ENCODE measurements at places on chromosomes 5 and 9.
A peak's percentile ranks its signal among the peaks of the same experiment; 100 is the strongest.

- no peak for DNase-seq
These were observed 90.0 kb downstream of the GHR start for GRCh38 chr5:42513246-42513645.

GRCh38 chr5:68033961-68034571 is 181.5 kb upstream of the PIK3R1 start:
- no peak for DNase-seq

GRCh38 chr9:114829574-114830440 is 24.0 kb upstream of the TNFSF15 start:
- no peak for DNase-seq

- no peak for DNase-seq
These were observed 667.2 kb upstream of the ZNF608 start for GRCh38 chr5:125413496-125414274.

DNA sequence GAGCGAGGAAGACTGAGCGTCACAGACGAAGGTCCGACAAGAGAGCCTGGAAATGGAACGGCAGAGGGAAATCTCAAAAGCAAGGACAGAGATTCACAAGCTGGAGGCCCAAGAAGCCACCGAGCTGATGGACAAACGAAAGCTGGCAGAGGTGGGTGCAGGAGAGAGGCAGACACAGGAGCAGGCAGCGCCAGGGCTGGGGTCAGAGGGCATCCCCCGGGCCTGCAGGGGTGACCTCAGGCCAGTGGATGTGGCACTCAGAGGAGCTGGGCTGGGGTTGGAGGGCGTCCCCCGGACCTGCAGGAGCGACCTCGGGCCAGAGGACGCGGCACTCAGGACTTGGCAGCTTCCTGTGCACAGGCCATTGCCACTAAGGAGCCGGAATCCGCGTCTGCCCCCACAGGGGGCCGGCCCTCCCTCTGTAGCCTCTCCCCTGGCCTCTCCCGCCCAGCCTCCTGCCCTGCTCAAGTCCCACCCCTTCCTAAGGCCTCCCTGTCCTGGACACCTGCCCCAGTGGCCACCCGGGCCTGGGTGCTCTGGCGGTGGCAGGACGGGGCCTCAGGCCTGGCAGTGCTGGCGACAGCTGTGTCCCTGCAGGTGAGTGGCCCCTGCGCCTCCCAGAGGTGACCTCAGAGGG is 40.4 kb downstream of the EXD3 start:
- no peak for DNase-seq

DNA sequence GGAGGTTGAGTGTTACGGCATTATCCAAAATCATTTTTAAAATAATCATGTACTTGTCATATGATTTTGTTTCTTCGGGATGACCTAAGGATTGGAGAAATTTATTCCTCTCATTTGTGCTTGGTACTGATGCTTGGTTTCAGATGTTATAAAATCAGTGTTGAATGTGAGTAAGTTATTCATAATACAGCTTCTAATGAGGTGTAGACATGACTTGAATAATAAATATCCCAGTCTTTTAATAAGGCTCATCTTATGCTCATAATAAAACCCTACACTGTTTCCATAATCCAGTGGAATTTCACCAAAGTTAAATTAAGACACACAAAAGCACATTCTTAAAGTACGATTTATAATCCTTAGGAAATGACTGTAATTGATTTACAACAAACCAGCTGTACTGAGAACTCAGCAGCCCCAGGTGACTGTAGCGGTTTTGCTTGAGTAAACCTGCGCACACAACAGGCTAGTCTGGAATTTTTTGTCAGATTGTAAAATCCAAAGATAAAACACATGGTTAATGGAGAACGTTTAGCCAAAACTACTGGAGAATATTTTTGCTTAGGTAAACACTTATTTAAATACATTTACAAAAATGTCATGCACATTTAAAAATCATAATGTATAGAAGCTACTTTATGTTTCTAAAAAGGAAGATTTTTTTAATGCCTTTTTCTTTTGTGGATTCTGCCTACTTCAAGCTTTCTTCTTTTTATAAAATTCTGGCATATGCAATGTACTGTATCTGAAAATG is 609.8 kb upstream of the GRAMD2B start:
- DNase-seq = no peak

DNA sequence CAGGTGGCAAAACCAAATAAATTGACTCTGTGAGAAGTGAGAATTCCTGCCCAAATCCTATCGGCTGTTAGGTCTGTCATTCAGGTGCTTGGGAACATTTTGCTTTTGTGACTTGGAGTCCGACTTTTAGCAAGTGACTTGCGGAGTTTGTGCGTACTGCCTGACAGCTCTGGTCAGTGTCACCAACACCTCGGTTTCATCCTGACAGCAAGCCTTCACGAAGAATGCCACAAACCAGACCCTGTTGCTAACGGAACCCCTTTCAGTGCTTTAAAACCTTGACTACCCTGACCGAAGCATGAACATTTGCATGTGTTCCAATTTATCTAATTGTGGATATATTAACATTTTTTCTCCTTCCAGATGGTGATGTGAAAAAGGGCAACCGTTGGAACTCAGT is 26.5 kb downstream of the LIX1 start:
- DNase-seq = no peak

GRCh38 chr5:67925511-67925910 is 290.0 kb upstream of the PIK3R1 start:
- no peak for DNase-seq

DNA sequence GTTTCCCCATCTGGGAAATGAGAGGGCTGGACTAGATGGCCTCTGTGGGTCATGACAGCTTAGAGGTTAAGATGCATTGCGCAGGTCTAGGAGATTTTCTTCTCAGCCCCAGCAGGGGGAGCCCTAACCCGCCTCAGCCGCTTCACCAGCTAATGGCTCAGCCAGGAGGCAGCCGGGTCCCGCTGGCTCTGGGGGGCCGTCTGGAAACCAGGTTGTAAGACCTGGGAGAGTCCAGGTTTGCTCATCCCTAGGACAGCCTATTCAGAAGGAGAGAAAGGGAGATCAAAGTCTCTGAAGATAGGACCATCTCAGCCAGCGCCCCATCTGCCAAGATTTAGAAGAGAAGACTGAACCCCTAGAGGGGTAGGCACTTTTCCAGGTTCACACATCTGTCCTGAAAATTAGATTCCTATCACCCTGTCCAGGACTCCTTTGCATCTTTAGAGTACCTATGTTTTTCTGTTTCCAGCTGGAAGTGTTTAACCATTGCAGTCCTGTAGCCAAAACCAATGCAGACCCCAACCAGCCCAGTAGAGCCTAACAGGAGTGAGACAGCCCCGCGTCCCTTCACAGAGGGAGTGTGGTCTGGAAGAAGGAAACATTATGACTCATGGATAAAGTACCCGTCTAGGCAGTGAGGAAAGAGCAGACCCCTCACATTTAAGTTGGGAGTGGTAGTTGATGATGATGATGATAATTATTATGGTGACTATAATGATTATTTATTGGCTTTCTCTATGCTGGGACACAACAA is 27.5 kb downstream of the SPARC start:
- peak; percentile 68 for DNase-seq

- DNase-seq = no peak
These were observed 198.4 kb upstream of the MEF2C start for GRCh38 chr5:89081360-89081759.

GRCh38 chr9:36091026-36091953 is 45.2 kb upstream of the GLIPR2 start:
- DNase-seq = no peak

DNA sequence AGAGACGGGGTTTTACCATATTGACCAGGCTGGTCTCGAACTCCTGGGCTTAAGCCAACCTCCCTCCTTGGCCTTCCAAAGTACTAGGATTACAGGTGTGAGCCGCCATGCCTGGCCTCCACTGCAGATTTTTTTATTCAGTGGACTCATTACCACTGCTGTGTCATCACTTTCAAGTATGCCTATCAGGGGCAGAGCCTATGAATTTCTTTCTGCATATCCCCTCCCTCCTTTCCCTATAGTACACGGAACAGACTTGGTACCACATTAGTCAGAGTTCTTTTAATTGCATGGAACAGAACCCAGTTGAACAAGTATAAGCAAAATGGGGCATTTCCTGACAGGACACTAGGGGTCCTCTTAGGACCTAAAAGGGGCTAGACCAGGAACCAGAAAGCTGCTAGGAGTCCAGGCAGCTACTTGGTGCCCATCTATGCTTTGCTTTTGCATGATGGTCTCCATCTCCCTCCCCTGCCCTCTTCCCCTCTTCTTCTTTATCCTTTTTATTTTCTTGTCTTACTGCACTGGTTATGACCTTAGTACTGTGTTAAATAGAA is 5.8 kb downstream of the BSPRY start:
- DNase-seq = no peak

Data from CD8-positive, alpha-beta T cell (primary cell).